Effector memory CD8-positive, alpha-beta T cell (primary cell): ENCODE measurements at places on chromosomes 12 and 14.

DNA sequence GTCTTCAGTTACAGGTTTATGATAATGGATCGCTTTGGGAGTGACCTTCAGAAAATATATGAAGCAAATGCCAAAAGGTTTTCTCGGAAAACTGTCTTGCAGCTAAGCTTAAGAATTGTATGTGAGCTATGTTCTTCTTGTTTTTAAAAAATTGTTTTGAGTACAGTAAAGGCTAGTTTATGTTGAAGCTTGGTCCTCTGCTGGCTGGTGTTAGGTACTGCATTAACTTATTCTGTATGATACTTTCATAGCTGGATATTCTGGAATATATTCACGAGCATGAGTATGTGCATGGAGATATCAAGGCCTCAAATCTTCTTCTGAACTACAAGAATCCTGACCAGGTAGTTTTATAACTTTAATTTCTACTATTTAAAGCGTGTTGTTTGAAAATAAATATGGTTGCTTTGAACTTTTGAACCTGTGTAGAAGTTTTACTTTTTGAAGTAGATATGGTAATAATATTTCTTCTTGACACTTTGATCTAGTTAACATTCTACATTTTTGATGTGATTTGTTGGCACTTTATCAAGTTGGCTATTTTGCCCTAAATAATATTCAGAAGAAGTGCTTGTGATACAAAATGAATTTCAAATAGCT lies 55.7 kb downstream of the VRK1 start:
- DNase-seq: peak; percentile 11

DNA sequence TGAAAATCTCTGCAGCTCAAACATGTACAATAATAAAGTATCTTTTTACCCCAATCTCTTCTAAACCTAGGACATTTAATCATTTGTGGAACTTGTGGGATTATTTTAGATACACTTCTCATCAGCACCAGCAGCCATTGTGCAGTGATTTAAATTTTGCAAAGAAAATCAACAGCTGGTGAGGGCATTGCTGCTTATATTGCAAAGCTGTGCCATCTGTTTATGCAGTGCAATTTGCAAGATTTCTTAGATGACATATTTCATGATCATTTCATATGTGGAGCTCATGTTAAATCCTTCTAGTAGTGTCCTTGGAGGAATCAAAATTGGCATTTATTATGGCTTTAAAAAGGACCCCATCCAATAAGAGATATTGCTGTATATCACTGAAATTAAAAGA lies 320.7 kb downstream of the BTG1 start:
- DNase-seq: no peak

DNA sequence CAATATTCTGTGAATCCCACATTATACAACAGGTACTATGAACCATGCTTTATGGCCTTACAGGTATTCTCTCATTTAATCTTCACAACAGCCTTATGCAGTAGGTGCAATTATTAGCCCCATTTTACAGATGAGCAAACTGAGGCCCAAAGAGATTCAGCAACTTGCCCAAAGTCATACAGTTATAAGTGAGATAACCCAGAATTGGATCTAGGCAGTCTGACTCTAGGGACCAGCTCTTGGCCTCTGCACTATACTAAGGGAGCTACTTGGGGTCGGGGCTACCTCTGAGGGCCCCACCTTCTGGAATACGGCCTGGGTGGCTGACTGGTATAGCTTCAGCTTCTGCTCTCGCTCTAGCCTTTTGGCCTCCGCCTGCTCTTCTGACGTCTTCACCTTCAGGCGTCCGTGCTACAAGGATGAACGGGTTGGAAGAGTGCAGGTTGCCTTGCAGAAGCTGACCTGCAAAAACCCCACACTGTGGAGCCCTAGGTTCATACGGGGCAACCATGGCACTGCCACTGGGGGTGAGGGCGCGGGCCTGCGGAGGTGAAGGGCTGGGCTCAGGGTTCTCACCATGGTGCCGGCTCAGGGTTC lies 762 bp downstream of the RABGGTA start:
- DNase-seq: no peak

DNA sequence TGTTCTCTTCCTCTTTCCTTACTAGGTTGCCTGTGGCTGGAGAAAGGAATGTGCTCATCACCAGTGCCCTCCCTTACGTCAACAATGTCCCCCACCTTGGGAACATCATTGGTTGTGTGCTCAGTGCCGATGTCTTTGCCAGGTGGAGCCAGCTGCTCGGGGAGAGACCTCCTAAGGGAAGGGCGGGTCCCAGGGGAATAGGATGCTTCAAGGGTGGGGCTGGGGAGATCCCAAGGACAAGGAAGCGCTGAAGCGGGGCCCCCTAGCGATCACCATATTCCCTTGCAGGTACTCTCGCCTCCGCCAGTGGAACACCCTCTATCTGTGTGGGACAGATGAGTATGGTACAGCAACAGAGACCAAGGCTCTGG lies 10.2 kb downstream of the MARS1 start:
- no peak for DNase-seq

- DNase-seq: no peak
These were observed 5.4 kb downstream of the EGLN3 start for GRCh38 chr14:33945210-33946088.

DNA sequence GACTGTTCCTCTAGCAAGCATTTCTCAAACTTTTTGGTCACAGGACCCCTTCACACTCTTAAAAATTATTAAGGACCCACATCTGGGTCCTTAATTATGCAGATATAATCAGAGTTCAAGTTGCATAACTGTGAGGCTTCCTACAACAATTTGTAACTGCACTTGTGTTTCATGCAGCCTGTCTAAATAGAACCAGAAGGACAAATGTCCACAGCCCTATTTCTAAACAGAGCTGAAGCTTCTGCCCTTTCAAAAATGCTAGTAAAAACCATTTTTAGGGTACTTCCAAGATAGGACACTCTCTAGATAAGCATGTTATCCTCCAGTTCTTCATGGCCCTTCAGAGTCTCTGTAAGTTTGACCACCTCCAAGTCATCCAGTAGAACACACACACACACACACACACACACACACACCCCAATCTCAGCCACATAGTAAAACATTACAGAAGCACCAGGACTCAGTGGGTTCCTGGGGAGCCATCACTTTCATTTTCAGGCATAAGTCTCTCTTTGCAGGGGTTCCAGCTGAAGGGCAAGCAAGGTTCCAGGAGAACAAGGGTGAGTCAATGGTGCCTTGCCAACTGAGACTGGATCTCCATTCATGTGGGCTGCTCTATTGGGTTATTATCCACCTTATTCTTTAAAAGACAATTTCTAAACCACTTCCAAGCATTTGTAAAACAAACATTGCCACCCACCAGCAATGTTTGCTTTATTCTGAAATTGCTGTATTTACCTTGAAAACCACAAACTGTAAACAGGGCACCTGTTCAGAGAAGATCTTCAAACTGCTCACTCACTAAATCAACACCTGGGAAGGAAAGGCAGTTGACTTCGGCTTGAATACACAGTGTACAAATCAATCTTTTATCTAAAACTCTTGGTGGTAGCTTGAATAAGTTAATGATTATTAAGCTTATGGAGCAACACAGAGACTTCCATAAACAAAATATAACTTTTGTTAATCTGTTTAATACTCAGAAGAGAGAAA lies 64.1 kb downstream of the ITPR2 start:
- no peak for DNase-seq

GRCh38 chr12:59085690-59086089 lies 165.4 kb upstream of the LRIG3 start:
- no peak for DNase-seq

- no peak for DNase-seq
These were observed 287.5 kb downstream of the DUSP6 start for GRCh38 chr12:89064780-89065179.

DNA sequence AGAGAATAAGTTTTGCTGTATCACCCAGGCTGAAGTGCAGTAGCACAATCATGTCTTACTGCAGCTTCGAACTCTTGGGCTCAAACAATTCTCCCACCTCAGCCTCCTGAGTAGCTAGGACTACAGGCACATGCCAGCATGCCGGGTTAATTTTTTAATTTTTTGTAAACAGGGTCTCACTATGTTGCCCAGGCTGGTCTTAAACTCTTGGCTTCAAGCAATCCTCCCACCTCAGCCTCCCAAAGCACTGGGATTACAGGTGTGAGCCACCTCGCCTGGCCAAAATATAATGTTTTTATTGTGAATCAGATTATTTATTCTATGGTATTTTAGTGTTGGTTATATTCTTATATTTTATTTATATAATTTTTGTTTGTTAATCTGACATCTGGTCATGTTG lies 3.8 kb upstream of the ZNF740 start:
- no peak for DNase-seq

DNA sequence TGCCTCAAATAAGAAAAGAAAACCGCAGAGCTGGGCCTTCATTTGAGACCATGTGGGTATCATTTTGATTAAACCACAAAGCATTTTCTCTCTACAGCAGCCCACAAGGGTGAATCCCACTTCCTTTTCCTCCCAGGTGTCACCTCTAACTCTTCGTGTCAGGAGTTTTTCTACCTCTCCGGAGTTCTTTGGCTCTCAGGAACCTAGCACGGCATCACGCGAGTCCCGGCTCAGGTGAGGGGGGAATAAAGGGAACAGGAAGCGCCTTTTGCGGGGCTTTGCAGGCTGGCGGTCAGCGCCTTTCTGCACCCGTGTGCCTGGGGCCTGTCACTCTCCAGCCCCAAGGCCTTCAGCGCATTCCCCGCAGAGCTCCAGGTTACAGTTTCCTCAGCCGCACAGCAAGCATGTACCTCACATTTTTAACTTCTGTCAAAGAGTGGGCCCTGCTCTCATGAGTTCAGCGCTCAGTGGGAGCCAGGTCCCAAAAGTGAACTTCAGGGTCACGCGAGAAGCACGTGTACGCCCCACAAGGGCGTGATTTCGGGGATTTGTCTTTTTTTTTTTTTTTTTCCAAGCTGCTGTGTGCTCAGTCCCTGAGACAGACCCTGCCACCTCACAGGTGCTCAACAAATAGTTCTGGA lies 740 bp upstream of the PRPF40B start:
- peak; percentile 55 for DNase-seq

- no peak for DNase-seq
These were observed 239.4 kb downstream of the C12orf75 start for GRCh38 chr12:105569886-105570285.

- no peak for DNase-seq
These were observed 19.2 kb downstream of the IL26 start for GRCh38 chr12:68206446-68206845.

DNA sequence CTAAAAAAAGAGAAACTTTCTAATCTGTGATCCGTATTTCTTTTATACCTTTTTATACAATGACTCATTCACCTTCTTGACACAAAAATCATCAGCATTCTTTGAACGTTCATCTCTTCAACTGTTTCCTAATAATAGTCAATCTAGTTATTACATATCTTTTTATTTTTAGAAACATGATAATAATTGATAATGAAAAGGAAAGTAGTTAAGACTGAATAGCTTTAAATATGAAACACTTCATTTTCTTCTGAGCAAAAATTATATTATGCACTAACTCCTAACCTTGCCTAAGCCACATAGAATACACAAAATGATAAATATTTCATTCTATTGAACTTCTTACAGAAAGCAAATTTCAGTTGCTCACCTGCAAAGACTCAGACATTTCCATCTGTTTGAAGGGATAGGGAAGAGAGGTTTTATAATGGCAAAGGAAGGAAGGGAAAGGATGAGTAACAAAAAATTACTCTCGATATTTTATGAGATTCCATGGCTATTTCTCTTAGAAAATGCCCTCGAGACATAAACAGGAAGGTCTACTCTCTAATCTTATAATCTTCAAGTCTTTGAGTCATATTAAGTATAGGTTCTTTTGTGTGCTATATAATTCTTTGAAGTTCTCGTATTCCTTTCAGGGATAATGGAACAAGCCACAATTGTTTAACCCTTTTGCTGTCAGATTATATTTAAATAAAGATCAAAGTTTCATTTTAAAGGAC lies 7.5 kb upstream of the KLHL42 start:
- DNase-seq: no peak

DNA sequence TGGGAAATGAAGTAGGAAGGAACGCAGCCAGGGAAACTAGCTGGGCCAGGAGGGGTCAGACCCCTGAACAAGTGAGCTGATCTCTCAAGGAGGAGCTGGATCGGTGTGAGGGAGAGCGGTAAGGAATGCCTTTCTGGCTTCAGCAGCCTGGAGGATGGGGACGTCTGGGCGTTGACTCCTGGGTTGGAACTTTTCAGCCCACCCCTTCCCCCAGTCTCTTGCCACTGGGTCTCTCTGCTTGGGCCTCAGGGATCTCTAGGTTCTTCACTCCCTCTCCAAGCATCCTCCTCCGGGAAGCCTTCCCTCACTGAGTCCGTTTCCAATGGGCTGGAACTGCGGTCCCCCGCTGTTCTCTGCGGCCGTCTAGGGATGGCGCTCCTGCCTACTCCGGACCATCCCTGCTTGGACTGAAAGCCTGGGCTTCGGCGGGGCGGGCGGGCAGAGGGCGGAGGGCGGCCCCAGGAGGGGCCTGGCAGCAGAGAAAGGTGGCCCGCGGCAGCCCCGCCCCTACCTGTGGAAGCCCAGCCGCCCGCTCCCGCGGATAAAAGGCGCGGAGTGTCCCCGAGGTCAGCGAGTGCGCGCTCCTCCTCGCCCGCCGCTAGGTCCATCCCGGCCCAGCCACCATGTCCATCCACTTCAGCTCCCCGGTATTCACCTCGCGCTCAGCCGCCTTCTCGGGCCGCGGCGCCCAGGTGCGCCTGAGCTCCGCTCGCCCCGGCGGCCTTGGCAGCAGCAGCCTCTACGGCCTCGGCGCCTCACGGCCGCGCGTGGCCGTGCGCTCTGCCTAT lies at the start of gene KRT7:
Gene KRT7, plus strand, starts transcription at position 570 of the 788 bp plus-strand sequence. Its CDS starts 54 bp downstream, at position 624.
- no peak for DNase-seq

GRCh38 chr14:102986810-102987579 lies 64.5 kb downstream of the AMN start:
- DNase-seq: no peak

DNA sequence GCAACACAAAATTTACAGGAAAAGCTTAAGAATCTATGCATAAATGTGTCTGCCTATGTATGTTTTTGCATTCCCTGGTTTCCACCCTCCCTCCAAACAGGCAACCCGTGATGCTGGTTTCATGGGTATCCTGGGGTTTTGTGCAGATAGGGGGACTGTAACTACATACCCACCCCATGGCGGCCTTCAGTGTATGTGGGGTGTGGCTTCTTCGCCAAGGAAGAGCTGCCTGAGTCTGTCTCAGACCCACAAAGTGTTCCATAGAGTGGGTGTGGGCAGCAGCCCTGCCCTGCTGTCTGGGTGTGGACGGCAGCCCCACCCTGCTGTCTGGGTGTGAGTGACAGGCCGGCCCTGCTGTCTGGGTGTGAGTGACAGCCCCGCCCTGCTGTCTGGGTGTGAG lies 174.8 kb downstream of the ADGRD1 start:
- DNase-seq: no peak

- DNase-seq: no peak
These were observed 1.5 kb upstream of the GALNT6 start for GRCh38 chr12:51392556-51393237.

DNA sequence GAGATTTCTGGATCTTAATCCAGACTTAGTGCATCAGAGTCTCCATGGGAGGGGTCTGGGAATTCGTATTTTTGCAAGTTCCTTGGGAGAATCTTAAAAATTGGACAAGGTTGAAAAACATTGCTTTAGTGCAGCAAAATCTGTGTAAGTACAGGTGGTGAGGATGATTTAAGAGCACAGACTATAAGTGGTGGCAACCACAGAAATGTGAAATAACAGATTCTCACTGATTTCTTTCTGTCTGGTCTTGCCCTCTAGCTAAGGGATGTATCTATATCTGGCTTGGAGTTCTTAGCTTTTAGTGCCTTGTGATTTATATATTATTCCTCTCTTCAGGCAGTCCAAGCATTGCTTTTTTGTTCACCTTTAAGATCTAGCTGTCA lies 116.2 kb downstream of the DIP2B start:
- no peak for DNase-seq

- no peak for DNase-seq
These were observed 5.5 kb downstream of the LUM start for GRCh38 chr12:91105807-91106206.
